Hematopoietic multipotent progenitor cell treated with erythropoietin and hydrocortisone succinate and interleukin-3 and kit ligand, for 6 days (in vitro differentiated cells): ENCODE measurements at places on chromosomes 6 and 20.

GRCh38 chr6:78749326-78749725, 118.0 kb upstream of the IRAK1BP1 start:
- no peak for DNase-seq

DNA sequence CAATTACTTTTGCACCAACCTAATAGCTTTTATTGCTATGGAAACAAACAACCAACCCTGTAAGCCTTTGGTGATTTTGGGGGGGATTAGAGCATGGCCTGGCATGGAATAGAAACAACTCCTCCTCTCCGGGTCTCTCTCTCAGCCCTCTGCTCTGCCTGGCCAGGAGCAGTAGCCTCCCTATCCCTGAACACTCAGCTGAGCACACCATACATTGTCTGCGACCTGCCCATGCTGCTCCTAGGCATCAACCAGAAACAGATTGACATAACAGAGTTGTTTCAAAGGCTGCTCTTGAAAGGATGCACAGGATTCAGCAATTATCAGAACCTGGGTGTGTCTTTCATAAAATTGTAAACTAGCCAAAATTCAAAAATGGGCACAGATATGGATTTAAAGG, 29.8 kb upstream of the SMIM28 start:
- no peak for DNase-seq

DNA sequence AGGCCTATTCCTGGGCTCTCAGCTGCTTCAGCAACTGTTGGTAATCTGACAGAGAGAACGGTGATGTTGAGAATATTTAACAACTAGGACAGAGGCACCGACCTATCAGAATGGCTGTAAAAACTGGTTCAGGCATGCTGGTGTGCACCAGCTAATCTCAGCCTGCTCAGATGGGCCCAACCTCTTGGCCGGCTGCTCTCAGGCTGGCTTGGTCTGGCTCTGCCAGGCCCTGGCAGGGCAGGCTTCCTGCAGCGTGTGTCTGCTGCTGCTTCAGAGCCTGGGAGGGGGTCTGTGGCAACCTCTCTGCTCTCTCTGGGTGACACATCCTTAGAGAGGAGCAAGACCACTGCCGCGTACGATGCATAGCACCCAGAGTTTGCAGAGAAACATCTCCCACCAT, 4.8 kb downstream of the SLC2A12 start:
- no peak for DNase-seq

DNA sequence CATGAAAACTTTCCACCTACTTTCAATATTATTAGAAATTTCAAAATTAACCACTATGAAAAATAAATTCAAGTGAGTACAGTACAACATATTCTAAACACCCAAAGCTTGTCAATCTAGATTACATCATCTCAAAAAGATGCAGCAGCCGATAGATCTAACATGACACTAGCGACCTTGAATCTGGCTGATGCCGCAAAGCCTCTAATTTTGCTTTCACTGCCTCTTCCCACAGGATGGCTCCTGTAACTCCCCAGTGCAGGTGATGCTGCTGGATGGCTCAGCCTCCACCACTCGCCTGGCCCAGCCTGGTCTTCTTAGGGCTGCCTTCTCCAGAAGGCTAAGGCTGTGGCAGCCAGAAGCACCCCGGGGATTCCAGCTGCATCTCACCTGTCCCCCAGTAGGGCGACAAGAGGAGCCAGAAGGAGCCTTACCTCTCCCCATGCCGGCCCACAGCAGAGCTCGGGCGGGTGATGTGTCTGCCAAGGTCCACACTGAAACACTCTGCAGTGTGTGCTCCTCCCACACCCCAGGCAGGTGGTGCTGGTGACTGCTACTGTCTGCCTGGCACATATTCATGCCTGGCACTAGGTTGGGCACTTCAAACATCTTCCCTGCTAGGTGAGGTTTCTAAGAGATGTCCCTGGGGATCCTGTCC, 82.1 kb downstream of the SLC23A2 start:
- no peak for DNase-seq

GRCh38 chr6:167987396-167988153, 9.9 kb upstream of the KIF25 start:
- DNase-seq = no peak

GRCh38 chr20:46328200-46328882, 20.0 kb upstream of the CDH22 start:
- DNase-seq = no peak

DNA sequence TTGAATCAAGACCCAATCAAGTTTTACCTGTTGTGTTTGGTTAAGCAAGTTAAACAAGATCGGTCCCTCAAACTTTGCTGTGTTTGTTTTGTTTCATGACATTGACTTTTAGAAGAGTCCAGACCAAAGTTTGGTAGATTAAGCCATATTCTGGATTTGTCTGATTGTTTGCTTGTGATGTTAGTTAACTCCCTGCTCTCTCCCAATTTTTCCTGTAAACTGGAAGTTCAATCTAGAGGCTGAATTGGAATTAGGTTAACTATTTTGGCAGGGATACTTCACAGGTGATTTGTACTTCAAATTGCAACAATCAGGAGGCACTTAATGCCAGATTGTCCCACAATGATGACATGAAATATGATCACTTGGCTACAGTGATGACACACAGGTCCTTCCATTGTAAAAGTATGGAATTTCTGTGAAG, 13.6 kb upstream of the SH3BGRL2 start:
- no peak for DNase-seq

- DNase-seq = no peak
These were observed 37.0 kb upstream of the PRL start for GRCh38 chr6:22333802-22334201.

DNA sequence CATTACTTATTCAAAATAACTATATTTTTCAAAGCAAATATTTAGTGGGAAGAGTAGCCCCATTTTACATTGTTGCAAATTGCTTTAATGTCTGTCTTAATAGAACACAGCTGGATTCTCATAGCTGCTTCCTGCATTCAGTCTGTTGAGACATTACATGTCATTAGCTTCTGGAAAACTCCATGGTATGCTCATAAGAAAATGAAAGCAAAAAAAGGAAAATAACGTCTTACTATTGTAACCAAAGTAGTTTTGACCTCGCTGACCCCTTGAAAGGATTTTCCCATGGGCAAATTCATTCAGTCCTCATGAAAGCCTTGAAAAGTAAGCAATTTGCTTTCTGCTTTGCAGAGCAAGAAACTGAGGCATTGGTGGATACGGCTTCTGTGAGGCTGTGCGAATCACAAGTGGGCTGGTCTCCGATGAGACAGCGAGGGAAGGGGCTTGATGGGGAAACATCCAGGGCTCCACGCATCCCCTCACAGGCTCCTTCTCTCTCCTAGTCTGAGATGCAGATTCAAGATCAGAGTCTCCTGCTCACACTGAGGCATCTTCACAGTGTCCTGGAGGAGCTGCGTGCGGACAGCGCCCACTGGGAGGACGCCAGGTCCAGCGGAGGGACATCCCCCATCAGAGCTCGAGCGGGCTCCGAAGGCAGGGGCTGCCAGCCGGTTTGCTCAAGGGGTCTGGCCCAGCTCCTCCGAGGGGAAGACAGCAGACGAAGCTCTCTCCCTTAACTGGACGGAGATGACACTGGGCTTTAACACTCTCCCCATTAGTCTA, 3.3 kb downstream of the C20orf202 start:
- DNase-seq = no peak

DNA sequence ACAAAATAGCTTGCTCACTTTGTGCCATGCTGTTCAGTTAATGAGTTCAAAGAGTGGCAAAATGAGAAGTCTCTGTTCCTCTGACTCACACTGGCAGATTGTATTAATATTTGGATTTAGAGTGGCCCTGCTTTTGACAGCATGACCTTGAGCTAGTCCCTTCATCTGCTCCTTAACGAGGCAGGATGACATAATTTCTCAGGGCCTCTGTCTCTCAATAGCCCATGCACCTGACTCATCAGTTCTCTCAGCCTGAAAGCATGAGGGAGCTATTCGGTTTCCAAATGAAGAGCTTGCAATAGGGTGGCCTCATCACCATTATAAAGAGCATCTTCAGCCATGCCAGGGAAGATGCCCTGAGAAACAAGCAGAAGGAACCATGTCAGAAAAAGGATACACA, 38.2 kb downstream of the CAP2 start:
- DNase-seq = no peak

DNA sequence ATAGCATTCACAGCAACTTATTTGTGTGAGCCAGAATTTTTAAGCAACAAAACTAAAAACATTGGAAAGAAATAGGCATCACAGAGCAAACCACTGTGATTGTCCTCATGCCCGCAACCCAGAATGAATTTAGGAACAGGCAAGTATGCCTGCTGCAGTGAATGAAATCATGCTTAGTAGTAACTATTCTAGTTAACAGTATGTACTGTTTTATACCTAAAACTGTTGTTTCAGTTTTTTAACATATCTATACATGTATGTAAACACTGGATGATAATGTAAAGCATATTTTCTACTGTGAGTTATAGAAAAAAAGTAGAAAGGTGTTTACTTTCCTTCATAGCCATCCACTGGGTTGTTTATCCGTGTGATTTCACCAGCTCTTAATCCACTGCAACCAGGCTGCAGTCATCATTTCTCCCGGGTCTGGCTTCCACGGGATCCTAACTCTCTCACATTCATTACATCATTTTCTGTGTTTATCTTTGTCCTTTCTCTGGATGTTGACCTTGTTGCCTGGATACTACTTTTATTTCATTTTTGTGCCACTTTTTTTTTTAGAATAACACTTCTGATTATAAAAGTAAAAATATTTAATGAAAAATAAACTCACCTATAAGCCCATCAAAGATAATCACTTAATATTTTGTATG, 3.6 kb upstream of the ARFGEF3 start:
- DNase-seq = no peak

- DNase-seq = peak; percentile 78
These were observed 42.8 kb downstream of the INSM1 start for GRCh38 chr20:20410678-20411077.

- DNase-seq = no peak
These were observed 30.2 kb downstream of the DLL1 start for GRCh38 chr6:170260686-170261085.
